Astrocyte of the spinal cord (primary cell): ENCODE measurements at places on chromosomes 2 and 18.

DNA sequence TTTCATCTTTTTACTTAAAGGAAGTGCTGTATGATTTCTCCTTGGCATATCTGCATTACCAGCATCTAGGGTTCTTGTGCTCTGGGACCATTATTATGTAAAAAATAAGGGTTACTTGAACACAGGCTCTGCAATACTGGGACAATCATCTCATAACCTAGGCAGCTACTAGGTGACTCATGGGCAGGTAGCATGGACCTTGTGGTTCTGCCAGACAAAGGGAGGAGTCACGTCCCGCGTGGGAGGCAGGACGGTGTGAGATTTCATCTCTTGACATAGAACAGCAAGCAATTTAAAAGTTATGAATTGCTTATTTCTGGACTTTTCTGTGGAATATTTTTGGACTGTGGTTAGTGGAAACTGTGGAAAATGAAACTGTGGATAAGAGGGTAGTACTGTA is 34.1 kb downstream of the ASAP2 start:
- DNase-seq = no peak

GRCh38 chr18:7038330-7038851 is 79.2 kb downstream of the LAMA1 start:
- peak; percentile 88 for DNase-seq

DNA sequence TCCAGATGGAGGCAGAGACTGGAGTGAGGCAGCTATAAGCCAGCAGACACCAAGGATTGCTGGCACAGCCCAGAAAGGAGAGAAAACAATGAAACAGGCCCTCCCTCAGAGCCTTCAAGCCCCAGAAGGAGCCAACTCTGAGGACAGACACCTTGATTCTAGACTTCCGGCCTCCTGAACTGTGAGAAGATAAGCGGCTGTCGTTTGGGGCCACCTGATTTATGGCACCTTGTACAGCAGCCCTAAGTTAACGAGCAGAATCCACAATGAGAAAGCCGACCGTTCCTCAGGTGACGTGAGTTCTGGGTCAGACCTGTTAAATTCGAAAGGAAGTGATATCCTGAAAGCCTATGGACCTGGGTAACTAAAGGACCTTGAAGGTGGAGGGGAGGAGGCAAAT is 7.3 kb upstream of the CNDP2 start:
- no peak for DNase-seq

DNA sequence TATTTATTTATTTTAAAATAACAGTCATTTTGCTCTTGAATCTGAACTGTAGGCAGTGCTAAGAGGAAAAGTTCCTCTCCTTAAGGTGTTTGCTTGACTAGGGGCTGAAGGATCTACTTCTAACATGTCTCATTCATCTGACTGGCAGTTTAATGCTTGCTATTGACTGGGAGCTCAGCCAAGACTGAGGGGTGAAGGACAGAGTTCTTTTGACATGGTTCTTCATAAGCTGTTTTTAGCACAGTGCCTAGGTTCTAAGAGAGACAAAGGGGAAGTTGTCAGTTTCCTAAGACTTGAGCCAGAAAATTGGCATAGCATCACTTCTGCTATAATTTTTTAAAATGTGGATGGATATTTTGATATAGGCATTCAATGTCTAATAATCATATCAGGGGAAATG is 73.0 kb downstream of the COMMD1 start:
- no peak for DNase-seq

- no peak for DNase-seq
These were observed 121.9 kb upstream of the MSTN start for GRCh38 chr2:190184460-190184859.

DNA sequence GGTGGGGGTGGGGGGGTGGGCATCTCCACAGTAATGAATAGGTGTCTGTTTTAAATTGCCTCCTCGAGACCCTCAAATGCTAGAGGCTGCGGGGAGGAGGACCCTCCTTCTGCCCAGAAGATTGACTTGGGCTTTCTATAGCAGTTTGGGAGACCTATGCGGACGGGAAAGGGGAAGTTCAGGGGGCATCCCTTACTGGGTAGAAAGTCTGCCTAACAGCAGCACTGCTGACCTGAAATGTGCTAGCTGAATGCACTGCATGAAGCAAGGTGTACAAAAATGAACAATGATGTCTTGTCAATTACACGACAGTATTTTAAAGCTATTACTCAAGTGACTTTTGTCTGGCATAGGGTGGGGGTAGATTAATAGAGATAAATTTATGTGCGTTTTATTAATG is 2.5 kb downstream of the DCC start:
- no peak for DNase-seq

DNA sequence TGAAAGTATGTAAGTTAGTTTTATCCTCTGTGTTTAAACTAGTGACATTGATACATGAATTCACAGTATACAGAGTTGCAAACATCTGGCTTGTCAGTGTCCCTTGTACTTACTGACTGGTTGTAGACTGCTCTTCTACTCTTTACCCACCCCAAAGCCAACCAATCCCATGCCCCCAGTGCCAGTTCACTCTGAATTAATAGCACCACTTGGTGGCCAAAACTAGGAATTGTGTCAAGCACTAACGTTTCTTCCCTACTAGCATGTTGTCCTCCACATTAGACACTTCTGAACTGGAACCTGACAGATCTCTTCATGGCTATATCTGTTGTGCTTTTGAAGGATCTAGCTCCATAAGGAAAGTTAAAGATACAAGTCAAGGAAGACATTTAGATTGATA is 27.2 kb upstream of the OTX1 start:
- peak; percentile 39 for DNase-seq

GRCh38 chr2:236665101-236665500 is 95.5 kb downstream of the ACKR3 start:
- no peak for DNase-seq

DNA sequence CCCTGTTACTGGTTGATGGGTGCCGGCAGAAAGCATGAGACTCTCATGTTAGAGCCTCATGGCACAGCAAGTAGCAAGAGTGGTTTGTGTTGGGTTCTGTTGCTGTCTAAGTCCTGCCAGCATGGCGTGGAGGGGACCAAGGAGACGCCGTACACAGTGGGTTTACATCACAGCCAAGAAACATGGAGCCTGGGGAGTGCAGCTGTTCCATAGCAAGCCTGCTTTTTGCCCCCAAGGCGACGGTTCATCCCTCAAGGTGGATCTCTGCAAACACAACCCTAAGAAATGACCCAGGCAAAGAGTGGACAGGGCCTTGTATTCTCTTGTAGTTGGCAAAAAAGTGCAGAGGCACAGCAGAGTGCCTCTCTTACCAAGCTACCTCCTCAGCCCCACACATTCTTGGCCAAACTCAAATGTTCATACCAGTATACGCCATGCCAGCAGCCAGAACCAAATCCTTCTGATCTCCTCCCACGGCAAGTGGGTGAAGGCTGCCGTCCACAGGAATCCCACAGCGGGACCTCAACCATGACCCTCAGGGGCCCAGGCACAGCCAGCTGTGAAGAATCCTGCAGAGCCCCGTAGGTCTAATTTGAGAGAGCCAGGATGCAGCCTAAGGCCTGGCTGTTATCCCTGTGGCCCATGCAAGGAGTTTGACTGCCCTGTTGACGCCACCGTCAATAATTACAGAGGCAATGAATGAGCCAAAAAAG is 19.0 kb downstream of the SNED1 start:
- no peak for DNase-seq

DNA sequence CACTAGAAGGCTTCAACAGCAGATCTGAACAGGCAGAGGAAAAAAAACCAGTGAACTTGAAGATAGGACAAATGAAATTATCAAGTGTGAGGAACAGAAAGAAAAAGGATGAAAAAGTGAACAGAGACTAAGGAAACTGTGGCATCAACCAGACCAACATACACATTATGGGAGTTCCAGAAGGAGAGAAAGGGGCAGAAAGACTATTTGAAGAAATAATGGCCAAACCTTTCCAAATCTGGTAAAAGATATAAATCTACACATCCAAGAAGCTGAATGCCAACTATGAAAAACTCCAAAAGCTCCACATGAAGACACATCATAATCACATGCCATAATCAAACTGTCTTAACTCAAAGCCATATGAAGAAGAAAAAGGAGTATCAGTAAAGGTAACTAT is 79.8 kb downstream of the ROCK1 start:
- no peak for DNase-seq

DNA sequence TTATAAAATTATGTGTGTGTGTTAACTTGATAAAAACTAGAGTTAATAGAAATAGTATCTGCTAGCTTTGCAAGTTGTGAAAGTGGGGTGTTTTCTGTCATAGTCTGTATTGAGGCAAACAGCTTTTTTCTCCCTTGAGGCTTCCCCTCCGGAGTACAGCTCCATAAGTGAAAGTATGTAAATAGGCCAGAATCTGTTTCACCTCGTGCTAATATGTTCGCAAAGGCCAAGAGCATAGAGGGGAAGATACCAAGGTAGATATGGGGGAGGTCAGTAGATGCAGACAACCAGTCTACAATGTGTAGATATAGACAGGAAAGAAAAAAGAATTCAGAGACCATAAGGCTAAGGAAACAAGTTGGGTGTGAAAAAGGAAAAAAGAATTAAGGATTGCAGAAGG is 72.9 kb downstream of the PTRHD1 start:
- DNase-seq = no peak

DNA sequence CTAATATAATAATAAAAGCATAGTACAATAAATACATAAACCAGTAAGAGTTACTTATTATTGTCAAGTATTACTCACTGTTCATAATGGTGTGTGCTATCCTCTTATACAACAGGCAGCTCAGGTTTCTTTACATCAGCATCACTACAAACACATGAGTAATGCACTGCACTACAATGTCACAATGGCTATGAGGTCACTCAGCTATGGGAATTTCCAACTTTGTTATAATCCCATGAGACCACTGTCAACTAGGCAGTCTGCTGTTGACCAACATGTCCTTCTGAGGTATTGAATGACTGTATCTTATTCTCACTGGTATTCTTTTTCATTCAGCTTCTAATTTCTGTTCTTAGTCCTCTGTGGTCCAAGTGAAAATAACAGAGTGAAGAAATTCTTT is 250.4 kb upstream of the DSEL start:
- peak; percentile 85 for DNase-seq

DNA sequence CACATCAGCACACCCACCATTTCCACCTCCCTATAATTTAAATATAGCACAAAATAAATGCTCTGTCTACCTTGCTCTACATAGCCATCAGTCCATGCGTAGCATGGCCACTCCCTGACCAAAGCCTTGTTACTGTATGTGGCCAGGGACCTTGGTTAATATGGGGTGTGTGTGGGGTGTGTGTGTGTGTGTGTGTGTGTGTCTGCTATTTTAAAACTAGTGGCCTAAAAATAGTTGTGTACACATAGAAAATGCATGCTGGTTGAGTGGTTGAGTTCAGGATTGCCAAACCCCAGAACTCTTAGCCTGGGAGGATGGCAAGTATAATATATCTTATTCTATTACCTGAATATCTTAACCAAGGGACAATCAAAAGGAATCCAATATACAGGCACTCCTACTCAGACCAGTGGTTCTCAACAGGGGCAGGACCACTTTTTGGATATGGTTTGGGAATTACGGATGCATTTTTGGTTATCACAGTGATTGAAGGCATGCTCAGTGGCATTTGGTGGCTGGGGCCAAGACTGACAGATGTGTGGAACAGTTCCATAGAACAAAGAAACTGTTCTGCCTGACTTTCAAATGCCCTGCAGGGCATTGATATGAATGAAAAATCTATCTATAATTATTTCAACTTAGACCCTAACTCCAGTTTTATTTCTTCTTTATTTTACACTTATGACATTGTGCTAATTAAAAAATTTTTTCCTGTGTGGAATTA is 72.3 kb upstream of the PSME4 start:
- DNase-seq = no peak

DNA sequence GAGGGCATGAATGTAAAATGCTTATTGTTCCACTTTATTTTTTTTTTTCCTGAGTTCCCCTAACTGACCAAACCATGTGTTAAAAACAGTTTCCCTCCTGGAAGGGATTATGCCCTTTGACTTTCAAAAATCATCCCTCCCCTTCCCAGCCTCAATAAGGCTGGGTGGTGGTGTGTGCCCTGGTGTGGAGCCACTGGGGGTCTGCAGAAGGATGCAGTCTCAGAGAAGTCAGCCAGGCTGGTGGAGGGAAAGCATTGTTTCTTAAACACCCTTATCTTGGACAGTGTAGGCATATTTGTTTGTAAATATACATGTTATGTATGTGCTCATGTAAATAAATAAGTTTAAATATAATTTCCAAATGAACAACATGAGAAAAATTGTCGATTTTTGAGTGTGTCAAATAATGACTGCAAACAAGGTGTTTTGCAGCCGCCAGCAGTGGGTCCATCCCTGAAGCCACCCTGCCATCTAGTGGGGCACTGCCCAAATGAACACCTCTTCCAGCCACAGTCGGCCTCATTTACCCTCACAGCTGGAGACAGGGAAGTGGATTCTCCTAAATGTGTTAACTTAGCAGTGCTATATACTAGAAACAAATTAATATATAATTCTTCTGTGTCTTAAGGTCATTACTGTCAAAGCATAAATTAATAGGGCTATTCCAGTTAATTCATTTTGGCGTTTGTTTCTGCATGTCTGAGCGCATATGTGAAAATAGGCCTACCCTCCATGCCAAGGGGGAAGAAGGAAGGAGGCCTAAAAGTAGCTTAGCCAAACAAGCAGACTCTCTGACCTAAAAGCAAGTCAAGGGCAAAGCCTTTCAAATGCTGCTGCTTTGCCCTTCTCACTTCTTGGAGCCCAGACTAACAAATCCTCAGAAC is 209.6 kb upstream of the PIK3C3 start:
- peak; percentile 49 for DNase-seq

DNA sequence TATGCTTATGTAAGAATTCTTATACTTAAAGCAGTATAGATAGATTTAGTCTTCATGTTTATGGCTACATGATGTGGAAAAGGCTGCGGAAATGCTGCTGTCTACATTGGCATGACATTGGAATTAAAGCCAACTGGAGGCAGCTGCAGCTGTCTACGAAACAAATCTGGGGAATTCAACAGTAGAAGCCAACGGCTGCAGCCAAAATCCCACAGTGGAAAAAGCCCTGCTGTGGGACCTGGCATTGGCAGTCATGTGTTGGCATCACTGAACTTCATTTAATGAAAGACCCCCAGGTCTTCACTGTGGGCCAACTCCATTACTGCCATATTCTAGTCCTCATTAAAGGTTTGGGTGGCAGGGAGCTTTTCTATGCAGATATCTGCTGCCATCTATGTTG is 223.6 kb downstream of the SLC8A1 start:
- no peak for DNase-seq

- DNase-seq = no peak
These were observed 132.2 kb downstream of the SMAD7 start for GRCh38 chr18:48818329-48819254.

DNA sequence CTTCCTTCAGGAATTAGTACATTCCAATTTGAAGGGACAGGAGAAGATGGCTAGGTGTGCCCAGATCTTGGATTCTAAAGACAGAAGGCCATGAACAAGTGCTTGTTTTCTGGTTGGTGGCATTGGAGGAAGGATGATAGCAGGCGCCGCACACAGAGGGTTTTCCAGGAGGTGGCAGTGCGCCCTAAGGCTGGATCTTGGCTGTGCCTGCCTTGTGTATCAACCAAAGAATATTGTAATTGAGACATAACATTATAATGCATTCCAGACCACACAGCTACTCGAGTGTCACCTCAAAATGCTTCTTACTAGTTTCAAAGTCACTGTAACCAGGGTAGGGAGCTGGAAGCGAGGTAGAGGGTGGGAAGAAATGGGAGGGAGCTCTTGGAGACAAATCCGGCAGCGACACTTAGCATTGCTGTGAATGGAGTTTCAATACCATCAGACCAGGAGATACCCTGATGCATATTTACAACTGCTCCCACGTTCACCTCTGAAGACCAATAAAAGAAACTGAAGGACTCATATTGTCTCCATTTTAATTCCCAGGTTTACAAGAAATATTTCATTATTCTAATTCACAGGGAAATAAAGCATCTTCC is 42.5 kb downstream of the CPO start:
- DNase-seq = peak; percentile 79
